Subcutaneous preadipocyte (primary cell): ENCODE measurements at places on chromosomes 1 and 21. TPM values are rescaled to one million over a fixed set of nuclear protein-coding genes. Genes with fewer than 3 reads are reported as not detected.

The TFF3 gene
- total RNA-seq = 0.37 TPM in 1 of 2 replicates, not detected in the other

The FCER1G gene
- 0.59 TPM in 1 of 2 replicates, not detected in the other for total RNA-seq

The LCE1D gene
- total RNA-seq = not detected in 2 replicates

The SLAMF8 gene
- under 0.01 TPM in 1 of 2 replicates, not detected in the other for total RNA-seq

The CRYAA gene
- not detected in 2 replicates for total RNA-seq

The KRTAP8-1 gene
- not detected in 2 replicates for total RNA-seq

The IFI44 gene
- 7.8 and 26.5 TPM in 2 replicates for total RNA-seq

The CNR2 gene
- total RNA-seq = not detected in 2 replicates

The TSPEAR gene
- total RNA-seq = not detected in 2 replicates

The PGLYRP3 gene
- total RNA-seq = not detected in 2 replicates

The KCNJ9 gene
- under 0.01 TPM in 1 of 2 replicates, not detected in the other for total RNA-seq

The WNT3A gene
- not detected in 2 replicates for total RNA-seq

The UBE2U gene
- not detected in 2 replicates for total RNA-seq

The NKAIN1 gene
- under 0.01 and 0.59 TPM in 2 replicates for total RNA-seq

The SSR2 gene
- 261 and 358 TPM in 2 replicates for total RNA-seq

The SPRR4 gene
- total RNA-seq = not detected in 2 replicates

The WNT4 gene
- total RNA-seq = under 0.01 TPM in 1 of 2 replicates, not detected in the other

The EFNA3 gene
- total RNA-seq = 0.39 and 0.73 TPM in 2 replicates

The SLFNL1 gene
- total RNA-seq = under 0.01 and 0.20 TPM in 2 replicates

The CELA2A gene
- total RNA-seq = not detected in 2 replicates

The JAM2 gene
- 0.37 and 0.39 TPM in 2 replicates for total RNA-seq

The TNFRSF9 gene
- under 0.01 TPM in 1 of 2 replicates, not detected in the other for total RNA-seq

The HORMAD1 gene
- under 0.01 TPM in 1 of 2 replicates, not detected in the other for total RNA-seq

The COL9A2 gene
- 0.59 and 0.73 TPM in 2 replicates for total RNA-seq

The ST6GALNAC5 gene
- total RNA-seq = 0.37 and 0.39 TPM in 2 replicates

The TAGLN2 gene
- 182 and 238 TPM in 2 replicates for total RNA-seq

The RIIAD1 gene
- not detected in 2 replicates for total RNA-seq

The KAZN gene
- total RNA-seq = 6.6 and 10.3 TPM in 2 replicates

The CYP4X1 gene
- under 0.01 and 0.20 TPM in 2 replicates for total RNA-seq

The SPRR1B gene
- total RNA-seq = not detected in 2 replicates

The FAM151A gene
- not detected in 2 replicates for total RNA-seq

The GBP5 gene
- total RNA-seq = not detected in 2 replicates

The HSF2BP gene
- total RNA-seq = 0.20 and 0.73 TPM in 2 replicates

The NBPF3 gene
- total RNA-seq = 8.1 and 16.4 TPM in 2 replicates

The SYT11 gene
- 20.2 and 25.6 TPM in 2 replicates for total RNA-seq

The AMPD1 gene
- not detected in 2 replicates for total RNA-seq

The S100A8 gene
- total RNA-seq = not detected in 2 replicates

The TRIM63 gene
- under 0.01 TPM in 1 of 2 replicates, not detected in the other for total RNA-seq

The SYPL2 gene
- total RNA-seq = 2.0 and 5.5 TPM in 2 replicates

The NES gene
- 23.9 and 59.2 TPM in 2 replicates for total RNA-seq

The PPP2R5A gene
- total RNA-seq = 25.4 and 28.9 TPM in 2 replicates

The SPRR2F gene
- total RNA-seq = not detected in 2 replicates

The PRKAB2 gene
- 8.8 and 10.4 TPM in 2 replicates for total RNA-seq

The TMEM59 gene
- 116 and 150 TPM in 2 replicates for total RNA-seq

The G0S2 gene
- 1.6 and 23.9 TPM in 2 replicates for total RNA-seq

The TRABD2B gene
- total RNA-seq = under 0.01 and 0.20 TPM in 2 replicates

The KCNJ10 gene
- total RNA-seq = not detected in 2 replicates

The OR14K1 gene
- not detected in 2 replicates for total RNA-seq

The NBPF4 gene
- not detected in 2 replicates for total RNA-seq

The CRNN gene
- not detected in 2 replicates for total RNA-seq

The CHIA gene
- total RNA-seq = not detected in 2 replicates

The FAM78B gene
- 0.98 and 1.1 TPM in 2 replicates for total RNA-seq

The LRRC71 gene
- 0.20 TPM in 1 of 2 replicates, not detected in the other for total RNA-seq

The TGFB2 gene
- total RNA-seq = 0.73 and 0.78 TPM in 2 replicates

The SH2D1B gene
- total RNA-seq = under 0.01 TPM in 2 replicates

The IFFO2 gene
- 4.7 and 5.1 TPM in 2 replicates for total RNA-seq

The MYOCOS gene
- not detected in 2 replicates for total RNA-seq

The MYOG gene
- not detected in 2 replicates for total RNA-seq
